ENCODE measurements at places on chromosomes 3 and 15.

- DNase-seq, result no peak
These were observed 6.5 kb upstream of the USP3 start for GRCh38 chr15:63497642-63498467.

- no peak for DNase-seq
These were observed 74.5 kb downstream of the NSUN3 start for GRCh38 chr3:94137377-94137776.

- DNase-seq, result no peak
These were observed 5.3 kb downstream of the BDH1 start for GRCh38 chr3:197550489-197550888.

DNA sequence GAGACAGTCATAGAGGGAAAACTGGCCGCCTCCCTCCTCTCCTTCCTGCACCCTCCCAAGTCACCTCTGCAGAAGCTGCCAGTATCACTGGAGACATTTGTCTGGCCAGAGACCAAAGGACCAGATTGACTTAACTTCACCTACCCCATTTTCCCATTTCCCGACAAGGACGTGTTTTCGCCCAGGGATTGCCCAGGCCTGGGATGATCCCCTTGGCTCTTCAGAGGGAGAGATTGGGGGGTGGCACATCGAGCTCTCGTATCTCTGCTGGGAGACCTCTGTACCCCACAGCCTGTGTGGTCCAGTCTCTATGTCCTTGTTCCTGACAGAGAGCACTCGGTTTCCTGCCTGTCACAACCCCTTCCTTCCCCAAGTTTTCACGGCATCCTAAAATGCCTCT, 31.4 kb downstream of the RGMA start:
- no peak for DNase-seq

DNA sequence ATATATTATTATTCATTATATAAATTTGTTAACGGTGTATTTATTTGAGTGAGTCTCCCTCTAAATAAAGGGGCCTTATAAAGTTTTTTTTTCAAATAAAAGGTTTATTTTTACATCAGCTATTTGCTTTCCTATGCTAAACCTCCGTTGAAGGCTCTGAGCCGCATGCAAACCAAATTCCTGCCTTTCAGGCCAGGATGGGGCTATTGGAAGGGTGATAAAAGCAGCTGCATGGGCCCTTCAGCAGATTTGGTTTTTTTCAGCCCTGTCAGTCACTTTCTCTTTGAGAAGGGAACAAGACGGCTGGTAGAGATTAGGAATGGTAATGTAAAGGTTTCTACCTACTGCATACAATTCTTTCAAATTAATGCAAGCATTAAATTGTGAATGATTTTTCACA, 244.2 kb downstream of the WNT5A start:
- no peak for DNase-seq

DNA sequence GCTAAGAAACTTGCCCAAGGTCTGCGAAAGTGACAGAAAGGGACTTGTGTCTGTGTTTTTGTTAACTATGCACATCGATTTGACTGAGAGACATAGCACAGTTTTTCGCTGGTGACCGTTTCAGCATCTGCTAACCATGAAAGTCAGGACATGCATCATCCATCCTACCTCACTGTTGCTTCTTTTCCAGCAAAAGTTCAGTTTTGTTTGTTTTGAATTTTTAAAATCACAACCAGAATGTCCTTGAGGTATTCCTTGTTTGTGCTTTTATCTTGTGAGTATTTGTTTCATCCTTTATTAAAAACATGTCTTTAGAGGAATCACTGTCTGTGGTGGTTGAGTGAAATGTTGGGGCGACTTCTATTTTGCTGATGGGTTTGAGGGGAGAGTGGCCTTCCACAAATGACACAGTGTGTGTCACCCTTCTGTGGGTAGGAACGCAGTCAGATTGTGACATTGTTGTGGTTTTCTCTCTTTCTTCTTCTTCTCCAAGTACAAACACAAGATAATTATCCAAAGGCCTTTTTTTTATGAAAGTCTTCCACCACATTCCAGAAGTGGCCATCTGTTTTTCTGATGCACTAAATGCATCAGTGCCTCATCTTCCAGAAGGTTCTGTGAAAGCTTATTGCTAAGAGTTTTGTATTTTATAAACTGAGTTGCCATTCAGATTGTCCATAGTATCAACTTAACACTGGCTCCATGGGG, 214.4 kb upstream of the NR2E3 start:
- DNase-seq, result no peak

GRCh38 chr3:30628205-30628900, 22.0 kb downstream of the TGFBR2 start:
- no peak for DNase-seq

GRCh38 chr3:76900596-76900995, 139.3 kb upstream of the ROBO2 start:
- DNase-seq, result no peak
